Kidney epithelial cell (primary cell): ENCODE measurements at places on chromosomes 1 and 21. TPM values are rescaled to one million over a fixed set of nuclear protein-coding genes. Genes with fewer than 3 reads are reported as not detected.

- DNase-seq: no peak
Measured at GRCh38 chr1:190738317-190738716, 260.7 kb upstream of the BRINP3 start.

DNA sequence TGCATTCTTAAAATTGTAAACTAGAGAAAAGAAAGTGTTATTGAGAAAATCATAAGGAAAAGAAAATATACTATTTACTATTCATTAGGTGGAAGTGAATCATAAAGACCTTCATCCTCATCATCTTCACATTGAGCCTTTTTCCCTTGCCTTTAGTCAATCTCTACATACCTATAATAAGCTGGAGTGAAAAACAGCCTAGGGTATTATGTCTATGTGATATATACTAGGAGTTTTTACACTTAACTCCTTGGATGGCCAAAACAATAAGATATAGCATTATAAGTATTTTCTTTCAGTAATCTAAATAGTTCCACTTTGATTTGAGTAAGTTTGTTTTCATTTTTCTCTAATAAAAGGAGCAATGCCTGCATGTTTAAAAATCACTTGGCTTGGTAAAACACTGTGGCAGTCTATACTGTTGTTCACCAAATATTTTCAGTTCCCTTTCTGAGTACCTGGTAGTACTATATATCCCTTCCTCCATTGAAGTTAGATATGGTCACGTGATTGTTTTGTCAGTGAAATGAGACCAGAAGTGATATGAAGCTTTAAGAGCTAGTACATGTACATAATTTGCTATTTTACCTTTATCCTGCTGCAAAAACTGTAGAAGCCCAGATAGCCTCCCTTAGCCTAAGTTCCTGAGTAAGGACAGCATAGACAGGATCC is 78.3 kb downstream of the CLEC20A start:
- DNase-seq: no peak

DNA sequence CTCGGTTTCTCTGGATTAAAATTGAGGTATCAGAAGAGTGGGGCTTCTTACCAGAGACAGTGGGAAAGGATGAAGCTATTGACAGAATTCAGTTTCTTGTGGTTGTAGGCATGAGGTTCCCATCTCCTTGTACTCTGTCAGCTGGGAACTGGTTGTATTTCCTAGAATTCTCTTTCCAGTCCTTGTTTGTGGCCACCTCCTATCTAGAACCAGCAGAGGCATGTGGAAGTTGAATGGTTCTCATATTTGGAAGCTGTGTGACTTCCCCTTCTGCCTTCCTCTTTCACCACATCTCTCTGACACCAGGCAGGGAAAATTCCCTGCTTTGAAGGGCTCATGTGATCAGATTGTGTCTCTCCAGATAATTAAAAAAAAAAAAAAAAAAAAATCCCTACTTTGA is 457.7 kb upstream of the ADAMTS5 start:
- no peak for DNase-seq

Gene SH3GLB1
- 25.1 and 39.6 TPM in 2 replicates for total RNA-seq

- DNase-seq: no peak
Measured at GRCh38 chr1:112093372-112093694, 103.9 kb upstream of the KCND3 start.

GRCh38 chr21:42544544-42544943 is 30.9 kb downstream of the SLC37A1 start:
- DNase-seq: no peak

Gene C1QC
- total RNA-seq: 0.58 and 2.0 TPM in 2 replicates

- no peak for DNase-seq
Measured at GRCh38 chr1:19058476-19058797, 102.0 kb upstream of the IFFO2 start.

DNA sequence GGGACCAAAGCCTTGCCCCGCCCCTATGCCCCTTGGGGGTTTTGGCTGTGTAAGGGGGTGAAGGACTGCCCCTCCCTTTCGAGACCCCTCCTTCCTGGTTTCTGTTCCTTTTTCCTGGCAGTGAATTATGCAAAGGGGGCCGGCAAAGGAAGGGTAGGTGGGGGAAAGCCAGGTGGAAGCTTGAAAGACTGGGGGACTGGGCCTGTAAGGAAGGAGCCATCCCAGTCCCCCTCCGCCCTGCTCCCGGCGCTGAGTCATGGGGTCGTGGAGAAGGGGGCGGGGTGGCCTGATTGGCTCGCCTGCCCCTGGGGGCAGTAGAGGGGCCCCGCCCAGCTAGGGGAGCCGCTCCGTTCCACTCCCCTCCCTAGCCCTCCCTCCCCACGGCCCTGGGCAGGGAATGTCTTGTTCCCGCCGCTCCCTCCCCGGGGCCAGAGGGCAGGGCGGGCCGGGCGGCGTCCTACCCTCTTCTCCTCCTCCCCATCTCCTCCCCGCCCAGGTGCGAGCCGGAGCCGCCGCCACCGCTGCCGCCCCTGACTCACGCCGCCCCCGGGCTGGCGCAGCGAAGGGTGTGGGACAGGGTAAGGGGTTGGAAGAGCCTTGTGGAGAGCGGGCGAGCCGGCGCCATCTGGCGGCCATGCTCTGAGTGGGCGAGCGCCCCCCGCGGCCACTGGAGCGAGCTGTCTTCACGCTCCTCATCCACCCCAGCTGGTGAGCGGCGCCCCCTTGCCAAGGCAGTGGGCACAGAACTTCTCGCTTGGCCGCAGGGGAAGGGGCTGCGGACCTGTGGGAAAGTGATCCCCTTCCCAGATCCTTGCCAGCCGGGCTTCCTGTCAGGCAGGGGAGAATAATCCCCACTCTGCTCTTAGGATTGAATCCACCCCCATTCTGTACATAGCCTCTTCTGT is 14.7 kb downstream of the ZBTB7B start:
- no peak for DNase-seq

DNA sequence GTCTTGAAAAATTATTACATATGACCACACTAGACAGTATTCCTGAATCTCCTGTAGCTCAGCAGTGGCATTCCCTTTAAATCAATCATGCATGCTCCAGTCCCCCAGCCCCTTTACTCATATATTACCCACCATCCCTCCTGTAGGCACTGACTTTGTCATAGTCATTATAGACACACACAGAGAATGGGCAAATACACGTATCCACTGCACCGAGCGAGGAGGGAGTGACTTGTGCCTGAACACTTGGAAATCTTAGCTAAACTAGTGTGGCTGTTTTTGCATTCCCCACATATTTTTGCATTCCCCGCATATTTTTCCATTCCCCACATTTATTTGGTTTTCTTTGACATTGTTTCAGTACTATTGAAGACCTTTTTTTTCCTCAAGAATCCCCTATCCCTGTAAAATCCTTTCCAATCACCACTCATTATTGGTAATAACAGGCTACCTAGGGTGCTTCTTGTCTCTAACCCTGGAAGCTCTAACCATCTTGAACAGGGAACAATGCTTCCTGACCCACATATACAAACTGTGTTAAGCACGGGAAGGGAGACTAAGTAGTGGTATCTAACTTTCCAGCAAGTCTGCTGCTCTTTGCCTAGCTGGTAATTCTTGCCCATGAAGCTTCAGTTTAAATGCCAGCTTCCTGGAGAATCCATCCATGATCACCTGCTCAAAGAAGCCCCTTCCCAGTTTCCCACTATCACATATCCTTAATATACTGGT is 534.4 kb upstream of the CAMK1G start:
- no peak for DNase-seq

Gene S100A6
- total RNA-seq: 754 and 920 TPM in 2 replicates

DNA sequence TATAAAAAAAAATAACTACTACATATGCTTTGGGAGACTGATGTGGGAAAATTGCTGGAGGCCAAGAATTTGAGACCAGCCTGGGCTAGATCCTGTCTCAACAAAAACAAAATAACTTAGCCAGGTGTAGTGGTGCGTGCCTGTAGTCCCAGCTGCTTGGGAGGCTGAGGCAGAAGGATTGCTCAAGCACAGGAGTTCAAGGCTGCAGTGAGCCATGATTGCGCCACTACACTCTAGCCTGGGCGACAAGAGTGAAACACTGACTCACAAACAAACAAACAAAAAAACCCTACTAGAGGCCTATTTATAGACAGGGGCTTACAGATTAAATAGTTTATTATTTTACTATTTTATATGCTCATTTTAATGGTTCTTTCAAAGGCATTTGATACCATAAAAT is 80.0 kb downstream of the LHX4 start:
- DNase-seq: no peak
